ENCODE measurements at places on chromosomes 4 and X.
A peak's percentile ranks its signal among the peaks of the same experiment; 100 is the strongest.

- DNase-seq: no peak
These were observed 124.0 kb upstream of the CLNK start for GRCh38 chr4:10808591-10808990.

- no peak for DNase-seq
These were observed 28.4 kb downstream of the PROM1 start for GRCh38 chr4:16055471-16055870.

GRCh38 chr4:118968005-118968404 lies 79.4 kb downstream of the SYNPO2 start:
- DNase-seq: peak; percentile 79

DNA sequence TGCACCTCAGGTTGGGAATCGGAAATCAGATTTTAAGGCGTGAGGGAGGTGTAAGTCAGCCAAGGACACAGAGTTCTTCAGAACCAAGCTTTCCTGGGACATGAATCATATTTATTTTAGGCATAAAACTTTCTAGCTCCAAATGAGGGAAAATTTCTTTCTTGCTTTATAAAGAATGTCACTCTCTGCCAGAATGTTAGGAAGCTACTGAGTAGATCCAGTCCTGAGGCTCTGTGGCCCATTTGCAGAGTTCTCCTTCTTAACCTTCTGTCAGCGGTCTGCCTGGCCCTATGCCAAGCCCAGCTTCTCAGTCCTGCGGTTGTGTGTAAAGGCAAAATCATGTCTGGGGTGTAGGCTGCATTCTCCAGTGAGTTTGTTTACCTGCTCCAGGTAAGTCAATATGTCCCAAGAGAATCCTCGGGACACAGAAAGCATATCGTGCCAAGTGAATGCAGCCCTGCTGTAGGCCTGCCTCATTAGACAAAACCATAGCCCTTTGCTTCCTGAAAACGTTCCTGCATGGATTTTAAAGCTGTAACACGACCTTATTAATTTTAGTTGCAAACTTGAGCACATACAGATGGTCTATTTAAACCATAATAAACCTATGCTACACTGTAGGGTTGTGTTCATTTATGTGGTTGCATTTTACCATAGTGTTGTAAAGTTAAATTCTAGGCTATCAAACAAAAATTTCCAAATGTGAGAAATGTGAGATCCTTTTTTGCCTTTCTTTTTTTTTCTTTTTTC lies 29.2 kb upstream of the CCNI start:
- DNase-seq: peak; percentile 72

DNA sequence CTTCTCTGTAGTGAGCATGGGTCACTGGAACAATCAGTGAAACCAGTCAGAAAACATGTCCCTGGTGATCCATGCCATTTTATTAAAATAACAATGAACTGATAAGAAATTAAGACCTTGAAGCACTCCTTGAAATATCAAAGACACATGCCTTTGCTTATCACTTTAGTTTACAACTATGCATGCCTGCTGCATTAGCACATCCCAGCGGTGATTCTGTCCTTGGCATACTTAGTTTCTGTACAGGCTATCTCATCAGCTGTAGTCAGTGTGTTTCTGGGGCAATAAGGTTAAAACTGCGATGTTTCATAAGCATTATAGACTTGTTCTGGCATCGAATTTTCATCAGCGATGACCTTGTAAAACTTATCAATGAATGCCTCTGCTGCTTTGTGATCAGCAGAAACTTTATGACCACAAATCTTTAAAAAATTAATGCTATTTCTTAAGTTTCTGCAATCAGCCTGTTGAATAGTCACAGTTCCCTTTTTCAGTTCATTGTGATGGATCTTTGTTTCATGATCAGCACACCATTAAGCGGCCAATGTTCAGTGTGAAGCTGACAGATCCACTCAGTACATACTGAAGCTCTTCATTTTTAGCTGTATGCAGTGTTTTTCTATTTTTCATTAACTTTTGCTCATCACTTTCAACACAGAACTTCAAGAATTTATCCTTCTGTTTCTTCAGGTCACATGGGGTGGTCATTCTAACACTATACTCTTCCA lies 150.5 kb downstream of the RNF150 start:
- DNase-seq: no peak

DNA sequence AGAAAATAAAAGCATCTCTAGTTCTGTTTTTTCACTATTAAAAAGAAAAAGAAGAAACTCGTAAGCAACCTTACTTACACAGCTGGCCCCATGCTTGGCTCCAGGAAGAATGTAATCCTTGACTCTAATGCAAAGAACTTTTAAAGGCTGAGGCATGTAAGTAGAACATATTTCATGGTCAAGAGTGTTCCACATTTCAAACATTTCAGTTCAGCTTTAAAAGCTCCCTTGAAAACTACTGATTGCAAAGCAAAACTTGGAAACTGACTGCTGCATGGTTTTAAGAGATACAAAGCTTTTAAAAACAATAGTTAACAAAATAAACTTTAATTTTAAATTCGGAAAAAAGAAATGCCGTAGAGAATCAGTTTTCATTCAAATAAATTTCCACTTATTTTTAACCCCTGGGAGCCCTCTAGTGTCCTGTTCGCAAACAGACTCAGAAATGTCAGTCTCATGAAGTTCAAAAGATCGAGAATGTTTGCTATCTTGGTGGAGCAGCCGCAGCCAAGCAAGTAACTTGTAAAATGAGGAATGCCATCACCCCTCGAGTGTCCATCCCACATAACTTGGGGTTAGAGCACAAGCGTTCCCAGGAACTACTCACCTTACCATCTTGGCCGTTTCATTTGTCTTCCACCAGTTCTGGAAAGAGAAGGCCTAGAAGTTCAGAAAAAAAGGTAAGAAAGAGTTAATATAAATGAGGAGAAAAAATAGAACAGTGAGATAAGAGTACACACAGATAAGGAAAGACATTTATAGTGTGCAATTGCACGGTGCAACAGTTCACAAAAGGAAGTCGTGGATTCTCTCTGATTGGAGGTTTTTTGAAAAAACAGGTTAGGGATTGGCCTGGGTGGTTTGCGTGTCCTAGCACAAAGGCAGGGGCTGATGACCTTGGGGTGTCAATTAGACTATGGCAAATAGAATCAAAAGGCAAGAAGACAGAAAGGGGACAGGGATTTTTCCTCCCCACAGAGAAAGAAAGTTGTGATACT lies at the start of gene GASK1B:
TSS of gene GASK1B (minus strand) at position 765 of the 998 bp plus-strand sequence. CDS start 1,650 bp downstream, outside the sequence.
- peak; percentile 68 for DNase-seq

- peak; percentile 89 for DNase-seq
These were observed at the start of gene CLOCK for GRCh38 chr4:55546756-55547465. Gene CLOCK, minus strand, starts transcription at chr4:55546909. Its CDS starts 64,124 bp downstream, at chr4:55482785.

DNA sequence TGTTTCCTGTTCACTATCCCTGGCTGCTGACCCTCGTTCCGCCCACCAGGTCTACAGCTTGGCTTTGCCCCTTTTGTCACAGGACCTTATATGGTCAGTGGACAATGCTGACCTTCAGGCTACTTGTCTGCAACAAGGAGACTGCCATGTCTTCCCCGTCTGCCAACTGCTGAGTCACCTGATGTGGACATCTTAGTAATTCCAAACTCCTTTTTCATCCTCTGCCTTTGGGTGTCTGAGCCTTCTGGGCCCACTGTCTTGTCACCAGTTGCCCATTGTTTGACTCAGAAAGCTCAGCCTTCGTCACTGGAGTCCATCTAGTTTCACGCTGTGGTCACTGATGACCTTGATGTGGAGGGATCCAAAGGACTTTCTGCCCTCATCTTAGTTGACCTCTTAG lies 30.2 kb downstream of the GPRIN3 start:
- no peak for DNase-seq

DNA sequence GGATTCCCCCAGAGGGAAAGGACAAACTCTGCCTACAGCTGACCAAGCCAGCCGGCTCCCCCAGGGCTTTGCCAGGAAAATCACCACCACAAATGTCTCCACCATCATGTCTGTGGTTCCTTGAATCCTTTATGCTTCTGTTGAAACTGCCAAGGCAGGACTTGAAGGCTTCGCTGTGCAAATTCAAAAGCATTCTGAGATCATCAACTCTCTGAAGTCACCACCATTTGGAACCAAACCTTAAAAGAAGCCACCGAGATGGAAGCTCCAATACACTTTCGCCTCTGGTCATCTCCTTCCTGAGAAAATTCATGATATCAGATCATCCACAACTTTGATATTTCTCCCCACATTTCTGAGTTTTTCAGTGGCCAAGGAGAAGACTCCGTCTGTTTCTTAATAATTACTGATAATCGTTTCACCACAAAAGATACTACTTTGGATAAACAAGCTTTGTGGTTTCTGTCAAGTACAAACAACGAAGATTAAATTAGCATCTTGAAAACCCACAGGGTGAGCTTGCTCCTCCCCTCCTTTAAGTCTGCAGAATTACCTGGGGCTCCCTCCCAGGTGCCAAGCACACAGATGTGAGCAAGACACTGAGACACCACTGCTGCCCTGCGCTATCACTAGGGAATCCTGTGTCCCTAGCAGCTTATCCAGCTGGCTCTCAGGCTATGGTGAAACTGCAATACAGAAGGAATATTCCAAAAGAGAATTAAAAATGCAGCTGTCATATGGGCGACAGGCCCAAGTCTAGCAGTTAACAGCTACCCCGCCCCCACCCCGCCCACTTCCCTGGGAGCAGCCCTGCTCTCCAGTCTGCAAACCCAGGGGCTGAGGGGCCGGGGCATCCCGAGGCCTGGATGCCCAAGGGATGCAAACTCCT lies 125.0 kb upstream of the TBL1X start:
- no peak for DNase-seq

DNA sequence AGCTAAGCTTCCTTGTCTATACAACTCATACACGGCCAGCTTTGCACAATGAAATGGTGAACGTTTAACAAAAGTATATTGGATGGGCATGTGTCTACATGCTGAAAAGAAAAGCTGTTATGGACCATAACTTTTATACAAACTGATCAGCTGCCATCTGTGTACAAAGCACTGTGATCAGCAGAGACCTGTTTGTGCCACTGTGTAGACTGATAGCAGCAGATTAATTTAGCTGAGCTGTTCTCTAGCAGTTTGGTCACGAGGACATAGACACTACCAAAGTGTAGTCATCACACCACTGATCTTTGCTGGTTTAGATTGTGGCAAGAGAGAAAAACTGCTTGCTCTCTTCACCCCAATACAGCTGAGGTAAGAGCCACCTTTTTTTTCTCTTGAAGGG lies 124.5 kb downstream of the RAPGEF2 start:
- DNase-seq: no peak

GRCh38 chr4:156949373-156949814 lies 22.2 kb downstream of the PDGFC start:
- no peak for DNase-seq
